Chondrocyte (in vitro differentiated cells): ENCODE measurements at places on chromosomes 1 and 21. TPM values are rescaled to one million over a fixed set of nuclear protein-coding genes. Genes with fewer than 3 reads are reported as not detected.

DNA sequence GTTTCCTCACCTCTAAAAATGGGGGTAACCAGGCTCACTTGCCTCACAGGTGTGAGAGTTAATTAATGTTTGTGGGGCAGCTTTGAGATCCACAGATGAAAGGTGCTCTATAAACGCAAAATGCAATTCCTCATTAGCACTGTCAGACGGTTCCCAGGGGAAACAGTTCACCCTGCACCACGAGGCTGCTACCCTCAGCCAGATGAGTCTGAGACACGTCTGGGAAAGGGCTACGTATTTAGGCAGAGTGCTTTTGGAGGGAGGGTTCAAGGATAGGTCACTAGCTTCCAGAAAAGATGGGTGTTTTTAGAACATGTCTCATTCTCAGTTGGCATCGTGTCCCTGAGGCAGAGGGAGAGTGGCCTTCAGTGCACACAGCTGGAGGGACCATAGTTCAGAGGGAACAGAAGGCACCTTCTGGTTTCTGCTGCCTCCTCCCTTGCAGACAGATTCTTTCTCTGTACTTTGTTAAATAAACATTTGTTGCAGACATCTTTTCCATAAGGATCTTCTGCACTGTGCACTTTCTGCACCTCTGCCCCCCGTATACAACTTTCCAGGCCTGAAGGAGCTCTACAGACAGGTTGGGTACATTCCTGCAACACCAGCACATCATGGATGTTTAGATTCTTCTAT is 139.9 kb downstream of the CLIC6 start:
- peaks cover 79% of the 10 kb centered on the region for H3K4me1 ChIP-seq
- no peak for DNase-seq
- H3K36me3 ChIP-seq: peaks cover 21% of the 10 kb centered on the region
- H3K27me3 ChIP-seq: no peaks in the 10 kb centered on the region
- H3K4me3 ChIP-seq: peak overlapping the region; percentile 25

DNA sequence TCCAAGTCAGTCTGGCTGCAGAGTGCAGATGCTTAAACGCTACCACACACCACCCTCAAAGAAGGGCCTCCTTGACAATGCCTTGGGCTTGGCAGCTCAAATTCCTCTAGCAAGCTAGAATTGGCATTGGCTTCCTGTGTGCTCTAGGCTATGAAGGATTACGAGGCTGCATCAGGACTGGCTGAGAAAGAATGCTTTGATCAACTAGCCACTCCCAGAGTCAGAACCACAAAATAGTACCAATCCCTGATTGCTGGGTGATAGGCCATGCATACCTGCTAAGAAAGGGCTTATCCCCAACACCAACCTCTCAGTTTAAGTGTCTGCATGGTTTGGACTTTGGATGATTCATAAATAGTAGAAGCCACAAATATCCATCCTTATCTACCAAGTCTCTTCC is 504.9 kb downstream of the OMA1 start:
- peaks cover 16% of the 10 kb centered on the region for H3K27me3 ChIP-seq
- DNase-seq: no peak
- no peaks in the 10 kb centered on the region for H3K36me3 ChIP-seq

GRCh38 chr1:38000529-38001455 is 4.5 kb downstream of the FHL3 start:
- peak overlapping the region; percentile 99 for H3K27ac ChIP-seq
- H3K27me3 ChIP-seq: no peaks in the 10 kb centered on the region
- DNase-seq: no peak
- peaks cover 16% of the 10 kb centered on the region for H3K36me3 ChIP-seq
- peaks cover 68% of the 10 kb centered on the region for H3K4me1 ChIP-seq

The FAM72D gene
- 0.44 to 0.45 TPM in 2 of 3 replicates, not detected in the other for total RNA-seq

The LEFTY1 gene
- 0.56 to 2.2 TPM (median 0.99 TPM) in 3 replicates for total RNA-seq

The NPR1 gene
- 0.21 to 0.27 TPM in 2 of 3 replicates, not detected in the other for total RNA-seq

The HLX gene
- total RNA-seq: 0.33 to 0.82 TPM (median 0.62 TPM) in 3 replicates
